ENCODE measurements at places on chromosomes 2 and 18.

DNA sequence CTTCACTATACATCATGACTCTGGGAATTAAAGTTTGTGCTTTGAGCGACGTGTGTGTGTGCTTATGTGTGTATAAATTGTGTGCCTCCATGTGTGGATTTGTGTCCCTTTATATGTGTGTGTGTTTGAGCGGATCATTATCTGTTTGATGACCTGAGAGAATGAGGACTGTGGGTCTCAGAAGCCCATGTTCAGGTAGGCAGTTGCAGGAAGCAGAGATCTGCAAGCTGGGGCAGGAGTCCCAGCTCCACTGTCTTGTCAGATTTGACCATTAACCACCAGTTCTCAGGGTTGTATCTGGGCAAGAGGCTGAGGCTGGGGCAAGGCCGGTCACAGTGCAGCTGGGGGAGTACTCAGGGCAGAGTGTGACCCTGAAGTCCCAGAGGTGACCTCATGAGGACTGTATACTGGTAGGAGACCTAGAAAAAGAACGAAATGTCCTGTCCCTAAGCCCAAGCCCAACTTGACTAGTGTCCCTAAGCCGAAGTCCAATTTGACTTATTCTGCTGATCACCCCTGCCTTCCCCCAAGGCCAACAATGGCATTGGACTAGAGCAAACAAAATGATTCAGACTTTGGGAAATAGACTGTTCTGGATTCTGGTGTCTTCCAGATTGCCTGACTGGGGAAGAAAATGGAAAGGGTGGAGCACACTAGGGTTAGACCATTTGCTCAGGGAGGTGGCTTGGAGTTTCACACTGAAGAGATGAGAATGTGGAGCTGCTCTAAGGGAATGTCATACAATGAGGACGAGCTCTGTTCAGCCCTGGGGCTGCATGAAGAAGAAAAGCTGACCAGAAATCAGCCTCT lies 28.1 kb downstream of the RHOB start:
- no peak for DNase-seq

GRCh38 chr2:54838585-54839035 lies 115.1 kb downstream of the EML6 start:
- peak; percentile 62 for DNase-seq

GRCh38 chr18:3246635-3247239 lies 864 bp upstream of the MYL12A start:
- DNase-seq, result peak; percentile 24

- no peak for DNase-seq
These were observed 409.5 kb upstream of the FIGN start for GRCh38 chr2:164145093-164145987.

GRCh38 chr2:238901461-238902057 lies 53.7 kb downstream of the TWIST2 start:
- no peak for DNase-seq
